Stimulated activated CD4-positive, alpha-beta T cell treated with anti-CD3 and anti-CD28 coated beads, TNF-alpha, amount 100 ng/mL, for 1 hour (primary cell): ENCODE measurements at places on chromosomes 5 and 9.

DNA sequence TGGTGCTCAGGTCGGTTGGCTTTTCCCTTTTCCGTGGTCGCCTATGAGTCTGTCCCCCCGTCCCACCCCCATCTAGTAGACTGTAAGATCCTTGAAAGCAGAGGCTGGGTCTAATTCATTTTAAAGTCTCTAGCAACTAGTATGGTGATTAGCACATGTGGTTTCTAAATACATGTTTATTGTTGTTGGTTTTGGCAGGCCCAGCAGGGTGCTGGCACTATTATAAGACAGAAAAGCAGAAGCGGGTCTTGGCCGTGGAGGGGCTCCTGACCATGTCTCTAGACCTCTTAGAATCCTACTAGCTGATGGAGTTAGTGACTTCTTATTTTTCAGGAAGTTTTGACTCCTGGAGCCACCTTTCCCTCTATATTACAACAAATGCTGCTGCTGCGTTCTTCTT is 61.5 kb upstream of the TNFSF8 start:
- DNase-seq = no peak

DNA sequence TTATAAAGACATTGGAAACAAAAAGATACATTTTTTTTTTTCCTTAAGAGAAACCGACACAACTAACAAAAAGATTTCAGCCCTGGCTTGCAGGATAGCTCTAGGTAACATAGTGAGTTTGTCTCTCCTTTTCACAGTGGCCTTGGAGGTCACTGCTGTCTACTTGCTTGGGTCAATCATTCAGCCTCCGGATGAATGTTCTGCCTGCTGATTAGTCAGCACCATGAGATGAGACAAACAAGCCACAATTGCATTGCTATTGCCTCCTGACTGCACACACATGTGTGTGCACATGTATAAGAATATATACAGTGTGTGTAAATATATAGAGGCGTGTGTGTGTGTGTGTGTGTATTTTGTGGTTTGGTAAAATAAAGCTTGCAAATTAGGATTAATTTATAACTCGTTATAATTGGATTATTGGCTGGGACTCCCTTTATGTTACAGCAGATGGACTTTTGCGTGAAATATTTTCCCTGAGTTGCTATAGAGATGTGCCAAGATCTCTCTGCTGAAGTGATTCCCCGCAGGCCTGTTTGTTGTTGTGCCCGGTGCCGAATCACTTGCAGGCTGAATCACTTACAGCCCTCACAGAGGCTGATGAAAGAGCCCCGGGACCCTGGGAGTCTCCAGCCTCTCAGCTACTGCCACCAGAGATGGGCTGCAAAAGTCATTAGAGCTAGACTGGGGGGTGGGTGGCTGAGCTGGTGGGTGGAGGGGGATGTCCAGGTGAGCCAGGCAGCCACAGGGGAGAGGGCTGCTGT is 161.2 kb downstream of the FGF18 start:
- no peak for DNase-seq

GRCh38 chr5:38039091-38039490 is 199.2 kb upstream of the GDNF start:
- no peak for DNase-seq

GRCh38 chr5:74244406-74244805 is 396.1 kb downstream of the ENC1 start:
- no peak for DNase-seq

DNA sequence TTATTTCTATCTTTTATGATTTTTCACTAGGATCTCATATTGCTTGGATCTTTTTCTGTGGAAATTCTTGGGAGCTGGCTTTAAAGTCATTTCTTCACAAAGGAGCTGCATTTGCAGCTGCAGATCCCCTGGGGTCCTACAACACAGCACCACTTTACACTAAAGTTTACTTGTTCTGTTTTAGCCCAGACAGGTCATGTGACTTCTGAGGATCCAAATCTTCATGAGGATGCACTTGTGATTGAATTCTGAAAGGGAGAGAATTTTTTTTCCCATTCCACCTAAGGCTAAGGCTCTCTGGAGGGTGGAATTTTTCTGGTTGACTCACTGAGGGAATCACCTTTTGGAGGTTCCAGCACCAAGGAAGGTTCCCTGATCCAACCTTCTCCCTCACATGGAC is 43.4 kb downstream of the ACOT12 start:
- DNase-seq = no peak

DNA sequence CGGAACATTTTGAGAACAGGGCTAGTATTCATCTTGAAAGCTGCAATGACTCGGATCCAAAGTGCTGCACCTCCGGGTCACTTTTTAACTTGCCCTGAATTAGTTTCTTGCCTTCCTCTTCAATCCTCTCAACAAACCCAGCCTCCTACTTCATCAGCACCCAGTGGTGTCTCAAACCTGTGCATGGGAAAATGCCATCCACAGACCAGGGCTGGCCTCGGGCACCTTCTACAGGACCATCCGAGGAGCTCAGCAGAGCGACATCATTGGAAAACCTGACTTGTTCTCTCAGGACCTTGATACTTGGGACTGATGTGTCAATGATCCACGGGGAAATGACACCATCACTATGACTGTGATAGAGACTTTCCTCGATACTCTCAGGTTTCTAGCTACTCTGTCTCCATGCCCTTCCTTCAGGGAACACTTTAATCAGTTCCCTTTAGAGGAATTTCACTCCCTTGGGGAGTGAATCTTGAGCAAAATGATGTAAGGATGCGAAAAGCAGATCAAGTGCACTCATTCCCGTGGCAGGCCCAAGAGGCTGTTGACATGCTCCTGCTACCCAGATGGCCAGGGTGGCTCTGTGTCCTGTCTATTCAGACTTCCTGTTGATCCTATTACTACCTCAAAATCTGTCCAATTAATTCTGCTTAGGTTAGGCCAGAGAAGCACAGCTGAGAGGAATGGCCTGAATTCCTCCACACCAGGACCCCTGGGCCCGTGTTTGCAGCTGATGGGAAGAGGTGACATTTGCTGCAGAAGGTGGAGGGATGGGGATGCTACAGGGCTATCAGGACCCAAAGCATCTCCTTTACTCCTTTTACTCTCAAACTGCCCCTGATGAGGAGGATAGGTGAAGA is 96.5 kb upstream of the SLC25A48 start:
- no peak for DNase-seq
